ENCODE measurements at places on chromosomes 4 and X.

DNA sequence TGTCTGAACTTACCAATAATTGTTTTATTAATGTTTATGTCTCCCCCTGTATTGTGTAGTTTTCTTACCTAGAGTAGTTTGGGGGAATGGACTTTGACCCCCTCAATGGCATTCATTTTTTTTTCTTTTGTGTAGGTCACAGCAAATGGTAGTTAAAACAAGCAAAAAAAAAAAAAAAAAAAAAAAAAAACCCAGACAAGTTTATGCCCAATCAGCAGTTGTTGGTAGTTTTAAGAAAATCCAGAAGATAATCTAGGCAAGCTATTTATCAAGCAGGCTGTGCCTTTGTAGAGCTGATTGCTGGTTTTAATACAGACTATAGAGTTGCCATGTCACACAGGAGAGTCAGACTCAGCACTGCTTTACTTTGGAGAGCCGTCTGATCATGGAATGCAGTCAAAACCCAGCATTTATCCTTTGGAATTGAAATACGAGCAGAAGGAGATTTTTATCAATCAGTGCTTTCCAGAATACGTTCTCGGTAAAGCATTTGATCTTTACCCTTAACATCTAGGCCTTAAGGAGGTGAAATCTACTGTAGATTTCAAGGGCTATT lies 16.6 kb downstream of the DCUN1D4 start:
- no peak for DNase-seq

DNA sequence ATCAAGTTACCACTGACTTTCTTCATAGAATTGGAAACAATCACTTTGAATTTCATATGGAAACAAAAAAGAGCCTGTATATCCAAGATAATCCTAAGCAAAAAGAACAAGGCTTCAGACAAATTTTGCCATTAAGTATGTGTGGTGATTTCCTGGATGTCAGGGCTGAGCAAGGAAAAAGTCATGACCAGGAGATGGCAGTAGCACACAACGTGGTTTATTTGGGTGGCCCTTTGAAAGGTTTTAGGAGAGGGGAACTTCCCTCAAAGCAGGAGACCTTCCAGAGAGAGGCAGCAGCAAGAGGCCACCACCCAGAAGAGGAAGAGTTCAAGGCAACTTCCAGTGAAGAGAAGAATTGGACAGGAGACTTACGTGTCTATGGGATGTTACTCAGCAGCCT lies 18.1 kb upstream of the ZXDB start:
- DNase-seq = no peak

GRCh38 chr4:107202744-107203143 lies 166.6 kb upstream of the DKK2 start:
- DNase-seq = no peak

GRCh38 chr4:142348613-142349021 lies 497.5 kb downstream of the INPP4B start:
- DNase-seq = no peak

DNA sequence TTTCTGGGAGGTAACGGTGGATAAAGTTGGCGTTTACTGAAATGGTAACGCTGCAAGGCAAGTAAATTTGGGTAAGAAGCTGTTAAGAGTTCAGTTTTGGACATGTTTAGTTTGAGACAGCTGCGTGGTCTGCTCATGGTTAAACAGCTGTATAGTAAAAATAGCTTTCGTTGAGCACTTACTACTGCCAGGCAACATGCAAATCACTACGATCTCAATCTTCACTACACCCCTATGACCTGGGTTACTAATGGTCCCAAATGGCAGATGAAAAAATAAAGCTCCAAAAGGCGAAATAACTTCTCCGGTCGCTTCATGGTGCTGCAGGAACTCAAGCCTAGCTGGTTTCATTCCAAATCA lies 22.2 kb downstream of the FABP2 start:
- DNase-seq = no peak

DNA sequence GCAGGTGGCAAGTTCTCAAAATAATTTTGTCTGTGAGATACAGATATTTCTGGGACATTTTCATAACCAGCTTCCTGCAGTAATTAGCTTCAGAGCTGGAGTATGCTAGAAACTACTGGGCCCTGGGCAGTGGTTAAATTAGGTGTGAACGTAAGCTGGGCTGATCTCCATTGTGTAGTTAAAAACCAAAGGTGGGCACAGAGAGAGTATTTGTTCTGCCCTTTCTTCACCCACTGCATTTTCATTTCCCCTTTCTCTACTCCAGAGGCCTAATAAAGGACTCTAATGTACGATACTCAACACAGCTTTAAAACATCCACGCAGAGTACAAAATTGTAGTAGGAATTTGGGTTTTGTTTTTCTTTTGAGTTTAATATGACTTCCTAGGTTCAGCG lies 252.7 kb downstream of the SPRY1 start:
- DNase-seq = no peak

DNA sequence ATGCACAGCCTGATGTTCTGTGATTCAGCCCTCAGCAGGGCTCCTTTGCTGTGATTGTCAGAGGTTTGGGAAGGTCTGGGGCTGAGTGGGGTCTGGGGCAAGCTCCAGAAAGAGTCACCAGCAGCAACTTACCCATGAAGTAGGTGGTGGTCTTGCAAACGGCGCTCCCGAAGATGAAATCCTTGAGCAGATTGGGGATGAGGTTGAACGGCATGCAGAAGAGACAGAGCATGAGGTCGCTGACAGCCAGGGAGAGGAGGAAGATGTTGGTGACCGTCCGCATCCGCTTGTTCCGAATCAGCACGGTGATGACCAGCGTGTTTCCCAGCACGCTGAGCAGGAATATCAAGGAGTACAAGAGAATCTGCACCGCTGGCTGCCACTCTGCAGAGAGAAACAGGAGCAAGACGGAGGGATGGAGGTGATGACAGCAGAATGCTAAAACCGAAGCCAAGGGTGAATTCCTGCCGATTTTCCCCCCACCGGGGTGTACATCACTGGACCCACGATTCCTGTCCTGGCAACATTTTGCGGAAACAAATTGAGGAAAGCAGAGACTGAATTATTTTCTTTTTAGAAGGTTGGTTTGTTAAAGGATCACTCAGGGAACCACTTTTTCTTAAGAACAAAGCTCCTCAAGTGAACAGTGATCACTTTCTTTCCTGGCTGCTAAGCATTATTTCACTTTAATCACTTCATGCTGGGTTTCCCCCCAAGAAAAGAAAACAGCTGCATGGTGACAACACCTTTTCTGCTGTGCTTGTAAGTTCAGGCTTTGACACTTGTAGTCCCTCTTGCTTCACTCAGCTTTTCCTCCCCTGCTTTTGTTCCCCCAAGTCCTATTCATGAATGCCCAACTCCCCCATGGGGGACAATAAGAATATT lies 941 bp downstream of the CCKAR start:
- DNase-seq = peak; percentile 83

- DNase-seq = no peak
These were observed 22.6 kb downstream of the CHRNA9 start for GRCh38 chr4:40357738-40358137.

DNA sequence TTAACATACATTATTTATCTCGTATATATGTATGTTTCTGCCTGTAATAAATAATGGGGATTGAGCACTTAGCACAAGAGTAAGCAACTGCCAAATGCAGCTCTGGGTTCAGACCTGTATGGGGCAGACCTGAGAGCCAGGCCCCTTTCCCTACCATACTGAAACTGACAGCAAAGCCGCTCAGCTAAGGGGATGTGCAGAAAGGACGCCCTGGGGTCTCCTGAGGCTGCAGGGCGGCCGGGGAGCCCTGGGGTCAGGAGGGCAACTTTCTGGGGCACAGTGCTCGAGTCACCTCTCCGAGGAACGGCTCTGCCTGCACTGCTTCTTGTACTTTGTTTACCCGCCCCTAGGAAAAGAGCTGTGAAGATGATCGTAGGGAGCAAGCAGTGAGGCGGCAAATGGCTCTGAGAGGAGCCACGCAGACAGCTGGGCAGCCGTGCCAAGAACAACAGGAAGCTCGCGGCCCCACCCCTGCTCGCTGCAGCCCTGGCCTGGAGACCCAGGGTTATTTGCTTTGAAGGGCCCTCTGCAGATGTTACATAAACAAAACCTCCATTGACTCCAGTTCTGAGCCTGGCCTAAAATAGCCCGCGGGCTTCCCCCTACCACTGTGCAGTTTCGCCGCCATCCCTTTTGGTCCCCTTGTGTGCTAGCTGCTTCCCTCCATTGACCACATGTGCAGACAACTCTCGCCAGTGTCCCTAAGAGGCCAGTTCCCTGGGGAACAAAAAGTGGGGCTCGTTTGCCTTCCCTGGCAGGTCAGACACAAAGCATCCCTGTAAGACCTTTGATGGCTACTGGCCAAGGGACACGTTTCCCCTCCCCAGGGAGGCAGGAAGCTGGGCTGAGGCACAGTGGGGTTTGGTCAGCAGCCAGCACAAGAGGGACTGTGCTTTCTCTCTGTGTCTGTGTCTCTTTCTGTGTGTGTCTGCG lies 111.3 kb upstream of the LNX1 start:
- DNase-seq = no peak

DNA sequence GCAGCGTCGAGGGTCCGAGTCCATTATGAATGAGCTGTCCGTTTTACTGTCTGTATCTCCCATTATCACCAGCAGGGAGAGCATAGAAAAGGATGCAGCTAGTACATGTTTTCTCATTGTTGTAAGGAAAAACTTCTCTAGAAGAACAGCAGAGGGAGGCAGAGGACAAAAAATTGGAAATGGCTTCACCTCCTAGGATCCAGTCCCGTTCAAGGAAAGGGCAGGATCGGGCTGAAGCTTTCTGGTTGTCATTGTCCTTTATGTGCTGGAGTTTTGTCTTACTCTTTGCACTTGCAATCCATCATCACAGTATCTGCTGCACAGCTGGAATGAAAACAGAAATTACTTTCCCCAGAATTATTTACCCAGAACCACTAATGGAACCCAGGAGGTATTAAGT lies 14.7 kb downstream of the NDP start:
- no peak for DNase-seq

- DNase-seq = no peak
These were observed 595.6 kb downstream of the TRAM1L1 start for GRCh38 chr4:116489739-116490138.

- no peak for DNase-seq
These were observed 77.6 kb downstream of the FBXL5 start for GRCh38 chr4:15577508-15577907.

DNA sequence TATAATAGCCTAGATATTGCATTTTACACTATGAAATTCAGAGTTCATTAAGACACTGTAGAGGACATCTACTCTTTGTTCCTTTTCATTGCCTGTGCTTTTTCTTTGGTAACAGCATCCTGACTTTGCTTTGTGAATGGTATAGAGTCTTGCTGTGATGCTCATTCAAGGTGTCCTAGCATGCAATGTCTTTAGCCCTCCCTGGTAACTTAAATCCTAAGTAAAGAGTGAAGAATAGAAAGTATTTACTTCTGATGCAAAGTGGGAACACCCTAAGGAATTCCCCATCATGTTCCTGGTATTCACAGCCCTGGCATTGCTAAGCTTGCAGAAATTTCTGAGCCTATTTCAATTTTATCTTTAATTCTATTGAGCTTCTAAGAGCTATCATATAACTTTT lies 400.1 kb downstream of the FAT4 start:
- no peak for DNase-seq

DNA sequence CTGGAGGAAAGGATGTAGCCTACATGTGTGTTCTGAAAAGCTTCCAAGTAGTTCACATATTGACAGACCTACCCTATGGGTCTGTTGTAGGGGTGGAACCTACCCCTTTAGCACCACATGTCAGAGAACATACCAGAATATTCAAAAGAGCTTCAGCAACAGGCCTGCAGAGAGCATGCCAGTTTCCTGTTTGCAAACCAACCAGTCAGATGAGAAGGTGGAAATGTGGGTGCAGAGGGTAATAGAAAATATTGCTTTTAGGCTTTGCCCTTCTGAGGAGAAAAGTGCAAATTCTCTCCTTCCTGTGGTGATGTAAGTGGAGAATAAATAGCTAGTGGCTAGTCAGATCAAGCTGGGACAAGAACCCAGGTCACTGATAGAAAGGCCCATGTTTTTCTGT lies 16.4 kb downstream of the INTS6L start:
- DNase-seq = no peak

- DNase-seq = no peak
These were observed 264.1 kb upstream of the GATB start for GRCh38 chr4:152024881-152025280.

DNA sequence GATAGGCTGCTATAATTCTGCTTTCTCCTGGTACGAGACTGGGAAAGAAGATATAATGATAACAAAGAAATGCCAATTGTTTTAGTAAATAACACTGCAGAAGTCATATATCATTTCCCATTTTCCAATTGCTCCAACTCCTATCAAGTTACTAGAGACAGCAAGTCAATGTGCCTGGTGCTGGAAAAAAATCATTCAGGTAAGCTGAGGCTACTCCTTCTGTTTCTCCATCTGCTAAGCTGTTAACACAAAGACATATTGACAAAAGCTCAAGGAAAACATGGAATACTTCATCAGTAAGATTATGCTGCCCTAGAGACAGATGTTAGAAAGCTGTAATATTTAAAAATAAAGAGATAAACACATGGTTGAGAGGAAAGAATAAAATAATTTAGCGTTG lies 10.0 kb downstream of the NAA11 start:
- DNase-seq = no peak

- no peak for DNase-seq
These were observed 2.1 kb upstream of the STAP1 start for GRCh38 chr4:67556436-67556835.

- DNase-seq = no peak
These were observed 58.9 kb downstream of the CHIC2 start for GRCh38 chr4:54005475-54005874.

GRCh38 chr4:8685831-8686230 lies 93.3 kb downstream of the CPZ start:
- DNase-seq = no peak
